ENCODE measurements at places on chromosomes 5 and 9.

GRCh38 chr9:94656200-94656599, 16.9 kb upstream of the FBP1 start:
- no peak for DNase-seq

- DNase-seq, result no peak
Observed at GRCh38 chr5:90575712-90576111, 17.1 kb downstream of the ADGRV1 start.

DNA sequence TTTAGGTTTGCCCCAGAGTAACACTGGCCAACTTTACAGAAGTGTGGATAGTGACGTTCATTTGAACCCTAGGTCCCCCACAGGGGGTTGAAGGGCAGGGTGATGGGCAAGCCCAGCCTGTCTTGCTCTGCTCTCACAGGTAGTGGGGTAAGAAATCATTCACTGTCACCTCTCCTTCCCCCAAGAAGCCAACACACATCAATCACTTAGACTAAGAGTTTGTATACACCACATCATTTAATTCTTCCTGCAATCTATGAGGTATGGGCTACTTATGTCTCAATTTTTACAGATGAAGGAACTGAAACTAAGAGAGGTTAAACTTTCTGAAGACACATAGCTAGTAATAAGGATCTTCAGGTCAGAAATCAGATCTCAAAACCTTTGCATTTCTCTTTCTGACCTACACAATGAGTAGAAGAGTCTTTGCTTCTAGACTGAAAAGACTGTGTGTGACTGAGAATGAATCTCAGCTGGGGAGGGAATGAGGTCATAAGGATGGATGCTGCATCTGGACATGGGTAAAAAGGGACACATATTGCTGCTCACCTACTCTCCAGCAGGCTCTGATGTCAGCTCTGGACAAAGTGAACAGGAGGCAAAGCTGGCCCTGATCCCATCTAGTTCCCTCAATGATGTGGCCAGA, 81.0 kb upstream of the EQTN start:
- no peak for DNase-seq

DNA sequence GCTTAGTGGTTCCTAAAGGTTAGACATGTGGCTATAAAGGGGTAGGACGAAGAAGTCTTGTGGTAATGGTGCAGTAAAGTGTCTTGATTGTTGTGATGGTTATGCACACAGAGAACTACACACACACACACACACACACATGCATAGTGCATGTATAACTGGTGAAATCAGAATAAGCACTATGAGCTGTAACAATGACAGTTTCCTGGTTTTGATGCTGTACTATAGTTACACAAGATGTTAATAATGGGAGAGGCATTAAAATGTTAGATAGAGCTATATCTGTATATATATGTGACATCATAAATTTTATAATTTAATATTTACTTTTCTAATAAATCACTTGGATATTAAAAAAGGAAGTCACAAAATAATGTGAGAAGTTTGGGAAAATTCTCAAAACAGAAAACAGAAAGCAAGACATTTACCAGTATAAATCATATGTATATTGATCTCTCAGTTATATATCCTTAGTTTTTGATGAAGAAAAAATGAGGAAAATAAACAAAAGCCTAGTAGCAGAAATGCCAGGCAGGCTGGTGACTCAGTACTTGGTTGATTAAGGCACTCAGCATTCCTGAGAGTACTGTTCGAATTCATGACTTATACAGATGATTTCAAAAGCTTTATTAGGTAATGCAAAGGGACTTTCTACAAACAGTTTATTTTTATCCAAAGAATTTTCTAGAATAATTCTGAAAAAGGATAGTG, 350.5 kb upstream of the DAB2 start:
- no peak for DNase-seq

DNA sequence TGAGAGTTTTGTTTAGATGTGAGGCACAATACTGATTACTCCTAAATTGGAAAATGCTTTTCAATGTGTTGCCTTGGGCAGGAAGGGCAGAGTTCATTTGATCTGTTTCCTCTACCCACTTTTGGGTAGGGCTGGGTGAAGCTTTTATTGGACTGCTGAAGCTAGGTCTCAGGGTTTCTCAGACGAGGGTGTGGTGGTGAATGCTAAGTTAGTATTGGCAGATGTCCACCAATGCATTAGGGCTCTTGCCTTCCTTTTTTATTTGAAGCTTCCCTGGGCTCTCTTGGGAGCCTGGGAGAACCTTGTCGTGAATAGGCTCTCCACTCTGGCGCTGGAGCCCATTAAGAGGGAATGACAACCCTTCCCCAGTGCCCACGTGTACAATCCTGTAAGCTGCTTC, 23.1 kb downstream of the SPTAN1 start:
- no peak for DNase-seq
